ENCODE measurements at places on chromosomes 4 and X.

- peak; percentile 35 for DNase-seq
Measured at GRCh38 chr4:112002248-112002661, 143.0 kb upstream of the FAM241A start.

- DNase-seq = no peak
Measured at GRCh38 chrX:119885554-119886428, 9.9 kb upstream of the AKAP14 start.

GRCh38 chr4:173529477-173530325 is at the start of gene HAND2:
Gene HAND2, minus strand, starts transcription at chr4:173530229. Its CDS starts 940 bp downstream, at chr4:173529289.
- DNase-seq = no peak

- DNase-seq = no peak
Measured at GRCh38 chr4:106676173-106676921, 307.8 kb upstream of the GIMD1 start.

DNA sequence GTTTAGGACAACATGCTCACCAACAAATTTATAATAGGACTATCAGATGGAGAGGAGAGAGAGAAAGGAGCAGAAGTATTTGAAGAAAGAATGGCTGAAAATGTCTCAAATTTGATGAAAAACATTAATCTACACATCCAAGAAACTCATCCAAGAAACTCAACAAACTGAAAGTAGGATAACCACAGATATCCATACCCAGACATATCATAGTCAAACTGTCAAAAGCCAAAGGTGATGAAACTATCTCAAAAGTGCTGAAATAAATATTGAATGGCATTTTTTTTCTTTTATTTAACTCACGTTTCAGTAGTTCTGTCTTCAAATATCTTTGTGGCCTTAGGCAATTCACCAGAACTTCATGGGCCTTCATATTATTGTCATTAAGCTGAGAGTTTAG is 116.2 kb downstream of the TBC1D19 start:
- DNase-seq = no peak

- no peak for DNase-seq
Measured at GRCh38 chr4:153534792-153535629, 68.9 kb downstream of the TMEM131L start.

- no peak for DNase-seq
Measured at GRCh38 chrX:20063153-20063552, 53.6 kb downstream of the MAP7D2 start.

DNA sequence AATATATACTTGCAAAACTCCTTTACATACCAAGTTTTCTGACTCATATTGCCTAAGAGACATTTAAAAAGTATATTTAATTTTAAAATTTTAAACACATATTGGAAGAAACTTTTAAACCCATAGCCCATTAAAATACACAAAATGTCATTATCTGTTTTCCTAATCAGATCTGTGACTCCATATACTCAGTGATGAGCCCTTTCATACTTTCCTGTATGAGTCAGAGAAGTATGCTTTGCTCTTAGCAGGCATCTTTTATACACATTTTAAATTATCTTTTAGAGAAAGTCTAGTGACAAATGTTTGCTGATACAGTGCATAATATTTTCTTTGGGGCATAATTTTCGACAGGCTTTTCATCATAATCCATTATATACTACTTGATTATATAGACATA is 26.4 kb downstream of the SPIN3 start:
- no peak for DNase-seq

GRCh38 chr4:6724421-6725111 is 8.6 kb downstream of the BLOC1S4 start:
- DNase-seq = no peak

- no peak for DNase-seq
Measured at GRCh38 chr4:138609943-138610350, 367.8 kb upstream of the SLC7A11 start.

- no peak for DNase-seq
Measured at GRCh38 chrX:21838937-21839333, 482 bp upstream of the MBTPS2 start.

GRCh38 chr4:176436293-176436973 is 116.7 kb downstream of the SPCS3 start:
- no peak for DNase-seq

GRCh38 chr4:172018358-172018757 is 205.2 kb downstream of the GALNTL6 start:
- no peak for DNase-seq

DNA sequence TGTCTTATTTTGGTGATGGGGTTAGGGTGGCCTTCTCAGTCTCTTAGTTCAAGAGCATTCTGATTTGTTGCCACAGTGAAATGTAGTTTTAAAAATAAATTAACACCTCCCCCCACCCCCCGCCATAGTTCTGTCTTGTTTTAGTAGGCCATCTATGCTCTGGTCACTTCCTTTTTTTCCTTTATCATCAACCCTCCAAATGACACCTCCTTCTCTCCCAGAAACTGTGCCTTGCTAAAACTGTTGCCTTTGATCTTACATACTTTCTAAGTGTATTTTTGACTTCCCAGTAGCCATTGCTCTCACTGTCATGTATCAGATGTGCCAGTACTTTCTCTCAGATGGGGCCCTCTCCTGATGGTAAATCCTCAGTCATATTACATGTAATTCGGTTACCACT is 14.5 kb upstream of the NDUFC1 start:
- no peak for DNase-seq

DNA sequence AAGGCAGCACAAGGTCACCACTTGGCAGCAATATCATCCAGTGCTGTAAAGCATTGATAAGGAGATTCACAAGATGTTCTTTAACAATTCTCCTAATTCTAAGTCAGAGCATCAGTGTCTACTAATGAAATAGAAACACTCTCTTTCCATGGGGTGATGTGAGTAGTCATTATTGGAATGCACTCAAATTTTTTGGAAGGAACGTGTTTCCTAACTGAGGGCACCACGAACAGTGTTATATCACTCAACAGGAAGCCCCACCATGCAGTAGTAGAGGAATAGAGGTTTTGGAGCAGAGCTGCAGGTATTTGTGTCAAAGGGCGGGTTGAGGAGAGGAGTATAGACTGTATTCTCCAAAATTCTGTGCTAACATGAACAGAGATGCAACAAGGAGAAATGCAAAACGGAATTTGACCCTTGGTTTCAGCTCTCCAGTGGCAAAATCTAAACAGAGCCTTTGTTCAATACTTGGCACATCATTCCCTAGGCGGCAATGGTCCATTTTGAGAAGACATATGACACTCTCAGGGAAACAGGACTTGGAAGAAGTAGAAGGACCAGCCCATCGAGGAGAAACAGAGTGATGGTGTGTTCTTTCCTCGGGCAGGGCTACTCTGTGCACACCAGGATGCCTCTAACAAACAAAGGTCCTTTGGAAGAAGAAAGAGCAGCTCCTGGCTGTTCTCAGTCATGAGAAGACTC is 98.9 kb downstream of the CPEB2 start:
- no peak for DNase-seq

GRCh38 chr4:84529169-84529751 is 30.2 kb upstream of the NKX6-1 start:
- DNase-seq = peak; percentile 63

DNA sequence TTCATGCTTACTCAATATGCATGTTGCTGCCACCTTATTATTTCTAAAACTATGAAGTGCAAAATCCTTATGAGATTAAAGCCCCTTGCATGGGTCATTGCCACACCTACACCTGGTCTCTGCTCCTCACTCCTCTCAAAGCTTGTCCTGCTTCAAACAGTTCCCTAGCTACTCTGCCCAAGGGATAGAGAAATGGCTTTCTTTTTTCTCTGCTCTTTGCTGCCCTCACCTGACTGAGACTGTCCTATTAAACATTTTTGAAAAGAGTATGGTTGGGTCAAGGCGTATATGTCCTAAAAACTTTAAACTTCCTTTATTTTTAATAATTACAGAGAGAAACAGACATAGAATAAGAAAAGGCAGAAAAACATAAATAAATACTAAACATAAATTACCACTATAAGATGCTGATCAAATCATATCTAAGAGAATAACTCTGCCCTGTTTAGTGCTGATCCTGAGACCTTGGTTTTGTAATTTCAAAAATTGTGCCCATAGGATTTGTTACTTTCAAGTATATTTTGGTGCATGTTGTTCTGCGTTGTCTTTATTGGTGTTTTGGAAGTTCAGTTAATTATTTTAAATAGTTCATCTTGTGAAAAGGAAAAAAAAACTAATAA is 704.9 kb upstream of the PABPC4L start:
- DNase-seq = no peak

DNA sequence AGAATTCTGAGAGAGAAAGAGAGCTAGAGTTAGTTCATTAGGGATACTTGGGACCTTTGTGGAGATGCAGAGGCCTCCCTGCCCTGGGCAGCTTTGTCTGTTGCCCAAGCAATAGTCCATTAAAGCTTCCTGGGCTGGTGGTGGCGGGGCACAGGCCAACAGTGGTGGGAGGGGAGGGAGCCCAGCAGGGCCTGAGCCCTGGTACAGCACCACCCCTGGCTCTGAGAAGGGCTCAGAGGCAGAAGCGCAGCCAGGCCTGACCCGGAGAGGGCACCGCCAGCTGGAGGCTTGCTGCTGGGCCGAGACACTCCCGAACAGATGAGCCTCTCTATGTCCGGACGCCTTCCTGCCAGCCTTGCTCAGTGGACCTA is 65.3 kb downstream of the EFNB1 start:
- DNase-seq = no peak

DNA sequence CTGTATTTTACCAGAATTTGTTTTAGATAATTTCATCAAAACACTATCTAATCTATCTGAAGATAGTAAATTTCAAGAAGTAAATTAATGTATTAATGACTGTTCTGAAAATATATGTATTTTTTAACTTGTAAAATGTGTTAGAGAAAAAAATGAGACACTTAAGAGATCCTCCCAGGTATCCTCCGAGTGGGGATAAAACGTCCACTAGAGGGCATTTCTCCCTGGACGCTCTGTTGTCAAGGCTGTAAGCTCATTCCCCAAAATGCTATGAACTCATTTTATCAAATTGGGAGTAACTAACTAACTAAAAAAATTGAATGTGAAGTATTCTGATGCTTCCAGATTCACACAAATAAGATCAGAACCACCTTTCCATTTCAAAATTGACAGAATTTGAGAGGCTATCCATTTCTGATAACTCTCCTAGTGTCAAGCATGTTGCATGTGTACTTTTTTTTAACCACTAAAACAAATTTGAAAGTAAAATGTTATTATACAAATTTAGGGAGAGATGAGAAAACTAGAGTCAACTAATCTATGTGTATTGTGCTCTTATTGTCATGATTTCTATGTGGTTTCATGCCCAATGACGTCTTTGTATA is 337.3 kb upstream of the HS3ST1 start:
- DNase-seq = peak; percentile 68

DNA sequence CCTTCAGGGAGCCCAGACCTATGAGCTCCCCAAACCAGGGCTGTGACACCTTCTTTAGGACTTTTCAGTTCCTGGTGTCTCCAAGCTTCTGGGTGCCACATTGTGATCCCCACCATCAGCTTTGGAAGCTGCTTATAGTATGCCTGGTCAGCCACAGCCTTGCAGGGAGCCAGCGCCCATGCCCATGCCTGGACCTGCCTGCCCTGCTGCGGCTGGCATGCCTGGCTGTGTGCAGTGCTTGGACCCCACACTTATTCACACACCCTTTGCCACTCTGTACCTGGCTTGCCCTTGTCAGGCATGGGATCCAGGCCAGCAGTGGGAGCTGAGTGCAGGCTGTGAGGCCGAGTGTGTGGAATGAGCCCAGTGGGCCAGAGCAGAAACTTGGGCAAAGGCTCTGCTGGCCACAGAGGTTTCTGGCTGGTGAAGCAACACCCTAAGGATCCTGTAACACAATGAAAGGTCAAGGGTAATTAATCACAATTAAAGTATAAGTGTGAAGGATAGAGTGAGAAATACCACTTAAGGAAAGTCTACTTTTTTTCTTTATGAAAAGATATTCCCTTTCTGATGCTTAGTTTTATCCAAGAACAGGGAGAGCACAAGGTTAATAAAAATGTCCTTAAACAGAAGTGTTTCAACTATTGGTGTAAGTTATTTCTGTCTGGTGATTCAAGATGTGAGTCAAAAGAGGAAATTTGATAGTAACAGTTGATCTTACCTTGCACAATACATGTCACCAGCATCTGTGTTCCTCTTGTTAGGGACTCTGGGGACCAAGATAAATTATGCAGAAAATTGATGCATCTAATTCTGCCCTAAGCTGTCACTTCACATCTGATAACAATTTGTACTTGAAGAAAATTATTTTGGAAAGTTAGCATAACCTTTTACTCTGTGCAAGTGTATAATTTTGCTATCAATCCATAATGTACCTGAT is 161.8 kb downstream of the FAM47A start:
- DNase-seq = no peak

DNA sequence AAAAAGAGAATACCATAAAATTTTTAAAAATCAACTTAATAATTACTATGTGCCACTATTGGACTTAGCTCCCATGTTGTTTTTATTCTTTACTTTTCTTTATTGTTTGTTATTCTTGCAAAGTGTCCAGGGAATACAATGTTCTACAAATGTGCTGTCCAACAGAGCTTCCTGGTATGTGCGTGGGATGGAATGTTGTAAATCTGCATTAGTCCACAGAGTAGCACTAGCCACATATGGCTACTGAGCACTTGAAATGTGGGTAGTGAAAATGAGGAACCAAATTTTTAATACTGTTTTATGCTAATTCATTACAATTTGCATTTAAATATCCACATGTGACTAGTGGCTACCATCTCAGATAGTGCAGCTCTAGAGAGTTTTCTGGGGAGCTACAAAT is 14.3 kb upstream of the CORIN start:
- DNase-seq = no peak

GRCh38 chr4:160562661-160563060 is 1459.8 kb downstream of the RAPGEF2 start:
- no peak for DNase-seq

DNA sequence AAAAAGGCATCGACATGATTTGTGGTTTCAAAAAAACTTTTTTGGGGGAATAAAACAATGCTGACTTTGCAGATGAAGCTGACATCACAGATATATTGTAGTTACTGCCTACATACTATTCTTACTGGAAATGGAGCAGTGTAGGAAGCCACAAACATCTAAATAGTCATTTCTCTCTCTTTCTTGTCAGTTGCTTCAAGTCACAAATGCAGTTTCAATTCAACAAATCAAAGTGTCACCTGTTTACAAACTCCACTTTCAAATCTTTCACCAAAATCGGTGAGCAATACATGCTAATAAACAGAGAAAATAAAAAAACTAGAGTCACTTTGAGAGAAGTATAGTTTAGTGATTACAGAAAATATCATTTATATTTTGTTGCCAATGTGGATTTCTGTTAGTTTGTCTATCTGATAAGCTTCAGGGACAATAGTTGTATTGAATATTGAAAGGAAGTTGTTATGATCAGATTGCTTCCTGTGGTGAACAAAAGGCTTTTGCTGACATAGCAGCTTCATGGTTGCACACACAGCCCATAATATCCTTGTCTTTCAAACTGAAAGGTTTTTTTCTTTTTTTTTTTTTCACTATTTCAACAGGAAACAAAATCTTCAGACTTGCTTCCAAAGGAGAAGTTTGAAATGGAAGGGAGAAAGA is 49.7 kb upstream of the PTPN13 start:
- peak; percentile 16 for DNase-seq

- DNase-seq = no peak
Measured at GRCh38 chrX:24301060-24301459, 12.8 kb downstream of the SUPT20HL2 start.
